IPS DF 6.9 (cell line): ENCODE measurements at places on chromosomes 12 and 14.

- DNase-seq = no peak
These were observed 3.0 kb upstream of the CORO1C start for GRCh38 chr12:108734200-108734906.

- DNase-seq = no peak
These were observed 21.1 kb downstream of the ST8SIA1 start for GRCh38 chr12:22313286-22313962.

GRCh38 chr12:4564818-4565217, 2.8 kb downstream of the DYRK4 start:
- DNase-seq = no peak

- no peak for DNase-seq
These were observed 36.3 kb upstream of the SINHCAF start for GRCh38 chr12:31362115-31362758.

DNA sequence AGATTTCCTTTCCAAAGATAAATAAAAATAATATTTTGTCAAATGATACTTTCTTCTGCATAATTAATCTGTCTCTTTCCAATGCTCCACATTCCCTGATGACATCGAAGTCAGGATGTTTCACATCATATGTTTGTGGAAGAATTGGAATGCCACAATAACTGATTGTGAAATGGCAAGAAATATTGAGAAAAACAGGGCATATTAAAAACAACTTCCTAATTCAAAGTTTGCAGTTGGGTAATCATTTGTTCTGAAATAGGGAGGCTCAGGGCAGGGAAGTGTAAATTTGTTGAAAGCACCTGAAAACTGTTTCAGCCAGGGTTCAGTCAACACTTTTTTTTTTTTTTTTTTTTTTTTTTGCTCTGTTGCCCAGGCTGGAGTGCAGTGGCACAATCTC, 50.7 kb downstream of the BCAT1 start:
- DNase-seq = no peak

DNA sequence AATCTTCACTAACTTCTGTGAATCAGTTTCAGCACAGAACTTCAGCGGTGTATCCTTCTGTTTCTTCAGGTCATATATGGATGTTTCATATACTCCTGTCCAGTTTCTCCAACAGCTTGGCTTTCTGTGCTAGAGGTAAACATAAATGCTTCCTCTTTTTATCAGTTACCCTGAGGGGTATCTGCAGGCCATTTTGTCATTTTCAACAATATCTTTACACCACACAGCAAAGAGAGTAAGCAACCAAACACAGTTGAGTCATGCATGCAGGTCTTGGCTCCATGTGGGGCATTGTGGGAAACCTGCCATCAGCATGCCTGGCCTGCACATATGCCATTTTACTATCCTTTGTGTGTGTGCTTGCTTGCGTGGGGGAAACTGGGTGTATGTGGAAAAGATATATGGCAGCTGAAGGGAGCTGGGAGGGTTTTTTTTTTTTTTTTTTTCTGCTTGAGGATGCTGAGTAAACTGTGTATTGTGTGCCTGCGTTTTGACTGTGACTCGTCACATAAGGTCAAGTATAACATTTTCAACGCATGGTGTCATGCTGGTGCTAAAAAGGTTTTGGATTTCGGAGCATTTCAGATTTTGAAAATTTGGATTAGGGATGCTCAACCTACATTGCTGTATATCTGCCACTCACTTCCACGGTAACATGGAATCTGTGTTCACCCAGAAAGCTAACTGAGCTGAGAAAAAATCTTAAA, 56.1 kb upstream of the YARS2 start:
- DNase-seq = no peak

- DNase-seq = no peak
These were observed 379.3 kb upstream of the DCN start for GRCh38 chr12:91561958-91562325.

GRCh38 chr14:72559202-72559601, 334.7 kb downstream of the DPF3 start:
- DNase-seq = no peak

- no peak for DNase-seq
These were observed 123.6 kb downstream of the SMOC1 start for GRCh38 chr14:70002589-70003346.

DNA sequence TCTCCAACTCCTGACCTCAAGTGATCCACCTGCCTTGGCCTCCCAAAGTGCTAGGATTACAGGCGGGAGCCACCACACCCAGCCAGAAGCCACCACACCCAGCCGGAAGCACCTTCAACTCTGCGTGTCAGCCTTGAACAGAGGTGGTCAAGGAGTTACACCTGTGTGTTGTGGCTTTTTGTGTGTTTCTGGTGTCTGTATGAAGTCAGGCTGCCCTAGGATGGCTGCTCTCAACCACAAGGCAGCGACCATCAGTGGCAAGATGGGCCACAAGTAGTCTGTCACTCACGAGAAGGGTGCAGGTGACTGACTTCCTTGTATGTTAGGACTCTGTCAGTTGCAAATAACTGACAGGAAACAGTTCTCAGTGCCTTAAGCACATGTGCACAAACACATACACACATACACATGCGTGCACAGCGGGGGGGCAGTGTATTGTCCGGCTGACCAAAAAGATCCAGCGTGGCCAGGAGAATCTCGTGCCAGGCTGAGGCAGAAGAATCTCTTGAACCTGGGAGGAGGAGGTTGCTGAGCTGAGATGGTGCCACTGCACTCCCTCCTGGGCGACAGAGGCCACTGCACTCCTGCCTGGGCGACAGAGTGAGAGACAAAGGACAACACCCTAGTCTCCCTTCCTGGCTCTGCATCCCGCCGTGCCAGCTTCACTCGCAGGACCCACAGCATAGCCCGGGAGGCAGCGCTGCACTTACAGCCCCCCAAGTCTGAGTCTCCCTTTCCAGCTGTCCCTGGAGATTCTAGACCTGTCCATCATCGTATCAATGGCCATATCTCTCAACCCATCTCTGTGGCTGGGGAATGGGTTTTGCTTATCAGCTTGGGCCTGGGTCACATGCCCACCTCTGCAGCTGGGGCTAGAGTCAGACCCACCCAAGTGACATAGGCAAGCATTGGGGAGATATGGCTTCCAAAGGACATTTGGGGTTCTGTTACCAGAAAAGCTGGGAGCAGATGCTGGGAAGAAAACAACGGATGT, 13.7 kb downstream of the P2RX4 start:
- DNase-seq = no peak

DNA sequence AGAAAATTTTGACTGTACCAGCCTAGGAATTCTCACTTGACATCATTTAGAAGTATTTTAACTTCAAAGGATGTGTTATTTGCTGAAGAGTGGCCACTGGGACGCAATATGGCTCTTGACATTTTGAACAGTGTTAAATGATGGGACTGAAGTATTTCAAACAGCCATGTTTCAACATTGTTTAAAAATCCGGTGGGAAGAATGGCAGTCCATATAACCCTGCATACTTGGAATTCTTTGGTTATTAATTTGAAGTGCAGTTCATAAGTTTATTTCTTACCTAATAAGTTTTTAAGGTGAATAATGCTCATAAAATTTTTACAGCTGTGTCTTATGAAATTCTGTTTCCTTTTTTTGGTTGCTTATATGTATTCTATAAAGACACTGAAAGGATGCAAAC, 8.3 kb downstream of the TMTC2 start:
- DNase-seq = no peak

DNA sequence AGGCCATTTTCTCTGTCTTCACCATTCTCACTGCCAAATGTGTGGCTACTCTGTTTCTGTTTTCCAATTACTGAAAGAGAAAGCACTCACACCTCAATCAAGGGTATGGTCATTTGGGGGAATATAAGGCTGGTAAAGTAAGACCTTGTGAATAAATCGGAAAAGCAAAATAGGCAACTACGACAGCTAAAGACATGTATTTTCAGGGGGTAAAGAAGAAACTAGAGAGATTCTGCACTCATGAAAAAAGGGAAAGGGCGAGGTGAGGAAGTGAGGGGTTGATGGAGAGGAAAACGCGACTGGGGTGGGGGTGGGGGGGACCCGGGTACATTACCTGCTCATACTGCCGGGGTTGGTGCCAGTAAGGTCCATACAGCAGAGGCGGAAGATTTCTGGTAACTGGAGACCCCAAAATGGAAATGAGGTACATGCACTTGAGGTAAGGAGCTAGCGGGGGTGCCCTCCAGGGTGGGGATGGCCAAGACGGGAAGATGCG, 19.3 kb downstream of the CHD8 start:
- DNase-seq = no peak

DNA sequence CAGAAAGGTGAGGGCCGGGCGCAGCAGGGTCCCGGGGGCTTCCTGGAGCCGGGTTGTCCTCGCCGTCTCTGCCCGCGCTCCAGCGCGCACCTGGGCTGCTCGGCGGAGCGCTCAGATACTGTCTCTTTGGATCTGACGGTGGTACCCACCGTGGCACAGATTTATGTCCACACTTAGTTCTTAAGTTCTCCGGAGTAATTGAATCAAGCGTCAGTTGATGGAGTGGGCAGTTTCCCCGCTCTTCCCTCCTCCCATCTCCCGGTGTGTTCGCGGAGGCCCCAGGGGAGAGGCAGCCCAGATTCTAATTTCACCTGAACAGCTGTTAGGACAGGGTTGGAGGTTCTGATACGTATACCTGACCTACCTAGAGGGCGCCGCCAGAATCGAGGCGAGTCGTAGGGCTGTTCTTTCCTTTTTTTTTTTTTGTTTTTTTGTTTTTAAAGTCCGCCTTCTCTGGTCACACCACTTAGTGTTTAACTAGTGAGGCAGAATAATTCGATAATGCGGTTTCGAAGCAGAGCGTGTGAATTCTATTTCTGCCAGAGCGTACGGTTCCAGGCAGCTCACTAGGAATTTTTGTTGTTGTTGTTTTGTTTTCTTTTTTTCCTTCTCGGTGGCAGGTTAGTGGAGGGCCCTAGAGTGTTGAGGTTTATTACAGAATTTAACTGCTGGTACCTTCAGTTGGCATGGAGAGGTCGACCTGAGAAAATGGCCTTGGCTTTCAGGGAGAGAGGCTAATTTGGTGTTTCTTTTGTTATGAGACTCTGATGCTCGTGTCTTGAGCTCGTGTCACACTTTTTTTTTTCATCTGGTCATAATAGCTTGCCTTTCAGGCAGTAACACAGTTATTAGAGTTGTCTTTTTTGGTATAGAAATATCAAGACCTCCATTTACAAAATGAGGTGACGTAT, 22.3 kb upstream of the GNS start:
- DNase-seq = no peak

DNA sequence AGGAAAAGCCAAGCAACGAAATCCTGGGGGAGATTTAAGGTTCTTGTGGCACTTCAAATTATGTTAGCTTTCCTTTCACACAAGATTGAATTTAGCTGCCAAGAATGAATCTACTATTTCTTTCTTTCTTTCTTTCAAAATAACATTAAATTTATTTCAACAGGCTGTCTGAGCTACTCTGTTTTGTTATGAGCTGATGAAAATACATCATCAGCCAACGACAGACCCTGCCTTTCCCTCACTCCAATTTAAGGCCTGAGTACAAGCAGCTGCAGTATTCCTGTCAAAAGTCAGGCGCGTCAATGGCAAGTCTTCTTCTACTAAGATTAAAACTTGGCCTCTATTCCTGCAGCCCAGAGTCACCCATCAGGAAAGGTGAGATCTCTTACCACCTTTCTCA, 347.7 kb upstream of the FLRT2 start:
- DNase-seq = no peak

DNA sequence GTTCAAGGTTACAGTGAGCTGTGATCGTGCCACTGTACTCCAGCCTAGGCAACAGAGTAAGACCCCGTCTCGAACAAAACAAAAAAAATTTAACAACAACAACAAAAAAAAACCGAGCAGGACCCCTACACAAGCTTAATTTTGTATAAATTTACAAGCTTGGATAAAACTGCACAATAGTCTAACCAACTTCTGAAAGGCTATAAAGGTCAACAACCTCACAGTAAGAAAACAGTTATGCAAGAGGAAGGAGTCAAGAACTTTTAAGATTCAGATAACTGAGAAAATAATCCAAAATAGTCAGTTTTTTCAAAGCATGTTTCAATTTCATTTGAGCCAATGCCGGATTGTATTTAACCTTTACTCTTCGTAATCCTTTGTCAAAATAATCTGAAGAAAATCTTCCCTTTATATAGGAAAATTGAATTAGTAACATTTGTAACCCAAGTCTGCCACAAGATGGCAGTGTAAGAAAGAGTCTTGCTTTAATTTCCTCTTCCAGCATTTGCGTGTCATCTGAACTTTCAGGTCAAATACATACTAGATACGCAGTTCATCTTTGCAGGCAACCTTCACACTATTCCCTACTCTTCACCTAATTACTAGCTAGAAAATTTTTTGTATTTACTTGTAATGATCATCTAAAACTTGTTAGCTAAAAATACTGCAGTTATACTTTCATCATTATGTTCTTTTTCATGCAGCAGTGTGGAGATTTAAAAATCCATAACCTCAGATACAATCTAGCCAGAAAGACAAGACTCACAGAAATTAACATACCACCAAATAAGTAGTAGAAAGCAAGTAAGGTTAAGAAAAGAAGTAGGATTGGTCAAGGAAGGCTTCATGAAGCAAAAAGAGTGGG, 5.8 kb downstream of the CCNB1IP1 start:
- DNase-seq = no peak

DNA sequence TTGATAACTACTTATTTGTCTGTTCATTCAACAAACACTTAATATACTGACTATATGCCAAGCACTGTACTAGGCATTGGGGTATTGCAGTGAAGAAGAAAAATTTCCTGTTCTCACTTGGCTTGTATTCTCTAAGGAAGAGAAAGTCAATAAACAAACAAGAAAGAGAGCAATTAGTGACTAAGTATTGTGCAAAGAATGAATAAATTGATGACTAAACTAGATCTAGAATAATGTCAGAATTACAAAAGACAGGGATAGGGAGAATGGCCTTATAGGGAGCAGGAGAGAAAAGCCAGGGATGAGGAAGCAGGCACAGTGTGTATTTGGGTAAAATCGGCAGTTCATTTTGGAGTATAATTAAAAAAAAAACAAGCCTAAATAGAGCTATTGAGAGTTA, 4.2 kb upstream of the LIN7A start:
- DNase-seq = no peak

- DNase-seq = no peak
These were observed 78.3 kb downstream of the LGMN start for GRCh38 chr14:92670160-92670559.

- no peak for DNase-seq
These were observed 28.7 kb downstream of the CRACR2A start for GRCh38 chr12:3723916-3724805.

DNA sequence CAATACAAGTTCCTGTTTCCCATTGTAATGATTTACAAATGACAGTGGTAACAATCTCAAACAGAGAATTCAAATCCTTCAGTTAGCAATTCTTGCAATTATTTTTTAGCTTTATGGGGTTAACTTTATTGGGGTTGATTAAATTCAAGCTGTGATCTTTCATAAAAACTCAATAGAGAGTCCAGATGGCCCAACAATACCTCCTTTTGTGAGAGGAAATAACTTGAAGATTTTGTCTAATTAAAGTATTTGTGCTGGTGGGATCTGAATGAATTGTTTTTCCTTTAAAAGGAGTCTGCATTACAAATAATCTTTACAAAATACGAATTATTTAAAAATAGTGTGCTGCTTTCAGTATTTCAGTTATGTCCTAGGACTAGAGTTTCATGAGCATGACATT, 4.4 kb upstream of the ARHGAP5 start:
- DNase-seq = no peak

DNA sequence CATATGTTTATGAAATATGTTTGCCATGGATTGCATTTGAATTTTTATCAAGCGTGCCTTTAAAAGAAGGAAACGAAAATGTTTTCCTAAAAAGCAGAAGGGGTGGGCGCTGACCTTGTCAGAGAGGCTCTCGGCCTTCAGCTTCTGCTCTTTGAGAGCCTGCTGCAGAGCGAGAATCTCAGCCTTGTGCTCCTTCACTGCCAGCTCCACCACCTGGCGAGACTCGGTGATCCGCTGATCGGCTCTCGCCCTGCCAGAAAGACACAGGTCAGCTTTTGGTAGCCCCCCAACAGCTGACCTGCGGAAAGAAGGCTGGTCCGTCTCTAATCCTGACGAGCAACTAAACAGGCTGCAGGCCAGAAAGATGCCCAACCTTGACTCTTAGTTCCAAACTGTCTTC, 62.4 kb downstream of the PRKAB1 start:
- no peak for DNase-seq
